Stimulated activated CD8-positive, alpha-beta memory T cell treated with anti-CD3 and anti-CD28 coated beads, Interleukin-15, amount 100 ng/mL, for 24 hours (primary cell): ENCODE measurements at places on chromosomes 1 and 21.

GRCh38 chr1:90768098-90768497, 51.0 kb upstream of the BARHL2 start:
- DNase-seq = no peak

GRCh38 chr1:9376886-9377333, 84.2 kb downstream of the SPSB1 start:
- DNase-seq = no peak

DNA sequence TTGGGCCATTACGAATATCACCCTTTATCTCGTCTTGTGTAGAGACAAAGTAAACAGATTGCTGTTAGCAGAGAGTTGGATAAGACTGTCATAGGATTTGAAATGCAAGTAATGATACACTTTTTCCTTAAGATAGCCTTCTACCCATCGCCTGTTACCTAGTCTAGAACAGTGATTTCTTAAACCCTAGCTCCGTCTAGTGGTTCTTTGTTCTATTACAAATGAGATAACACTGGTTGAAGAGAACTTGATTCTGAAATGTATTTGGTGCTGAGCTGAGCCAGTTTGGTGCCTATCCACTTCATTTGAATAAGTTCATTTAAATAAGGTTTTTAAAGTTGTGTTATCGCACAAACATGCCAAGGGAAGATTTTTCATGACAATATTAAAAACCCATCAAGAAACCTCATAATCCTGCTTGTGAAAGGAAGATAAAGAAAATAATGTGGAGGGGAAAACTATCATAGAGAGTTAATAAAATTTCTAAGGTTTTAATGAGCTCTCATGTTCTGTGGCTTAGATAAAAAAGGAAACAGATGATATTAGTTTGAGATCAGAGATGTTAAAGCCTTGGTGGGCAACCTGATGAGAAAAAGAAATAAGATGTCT, 1.5 kb upstream of the KCNH1 start:
- DNase-seq = no peak

DNA sequence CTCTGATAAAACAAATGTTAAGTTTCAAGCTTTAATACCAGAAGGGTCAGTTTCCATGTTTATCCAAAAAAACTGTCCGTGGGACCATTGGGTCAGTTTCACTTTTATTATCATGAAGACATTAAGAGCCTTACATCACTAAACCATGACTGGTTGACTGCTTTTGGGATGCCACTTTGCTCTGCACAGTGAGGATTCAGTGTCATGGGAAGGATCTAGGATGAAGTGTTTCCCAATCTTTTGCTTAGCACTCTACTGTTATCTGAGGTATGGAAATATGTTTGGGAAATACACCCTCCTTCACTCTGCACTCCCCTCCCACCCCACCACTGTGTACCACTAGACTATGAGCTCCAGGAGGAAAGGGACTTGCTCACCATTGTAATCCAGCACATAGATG, 16.3 kb downstream of the RPS6KC1 start:
- no peak for DNase-seq

GRCh38 chr1:60273185-60273584, 199.6 kb upstream of the C1orf87 start:
- DNase-seq = no peak
